ENCODE measurements at places on chromosomes 5 and 9. TPM values are rescaled to one million over a fixed set of nuclear protein-coding genes. Genes with fewer than 3 reads are reported as not detected.
A peak's percentile ranks its signal among the peaks of the same experiment; 100 is the strongest.

- no peak for DNase-seq
Observed at GRCh38 chr5:71629950-71630349, 42.8 kb downstream of the MCCC2 start.

DNA sequence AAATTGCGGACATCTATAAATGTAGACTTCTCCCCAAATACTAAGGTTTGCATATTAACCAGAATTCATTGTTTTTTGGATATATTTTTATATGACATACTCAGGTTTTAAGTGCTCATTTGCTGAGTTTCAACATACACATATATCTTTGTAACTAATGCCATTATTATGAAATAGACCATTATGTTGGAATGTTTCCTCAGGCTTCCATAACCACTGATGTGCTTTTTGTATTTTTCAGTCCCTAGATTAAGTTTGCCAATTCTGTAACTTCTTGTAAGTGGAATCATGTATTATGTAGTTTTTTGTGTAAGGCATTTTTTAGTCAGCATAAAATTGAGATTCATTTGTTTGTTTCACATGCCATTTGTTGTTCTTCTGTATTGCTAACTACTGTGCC is 32.1 kb downstream of the HSPA4 start:
- no peak for DNase-seq

- DNase-seq, result peak; percentile 47
Observed at GRCh38 chr9:133881671-133882381, 110.3 kb downstream of the VAV2 start.

- peak; percentile 93 for DNase-seq
Observed at GRCh38 chr9:87640385-87640795, 85.5 kb upstream of the CTSL start.

GRCh38 chr5:156241266-156241665 is 85.7 kb upstream of the SGCD start:
- DNase-seq, result no peak

- DNase-seq, result peak; percentile 16
Observed at GRCh38 chr5:18152671-18153070, 518.4 kb downstream of the TAF11L14 start.

GRCh38 chr5:140595538-140596300 is 31.1 kb downstream of the SLC35A4 start:
- DNase-seq, result peak; percentile 35

DNA sequence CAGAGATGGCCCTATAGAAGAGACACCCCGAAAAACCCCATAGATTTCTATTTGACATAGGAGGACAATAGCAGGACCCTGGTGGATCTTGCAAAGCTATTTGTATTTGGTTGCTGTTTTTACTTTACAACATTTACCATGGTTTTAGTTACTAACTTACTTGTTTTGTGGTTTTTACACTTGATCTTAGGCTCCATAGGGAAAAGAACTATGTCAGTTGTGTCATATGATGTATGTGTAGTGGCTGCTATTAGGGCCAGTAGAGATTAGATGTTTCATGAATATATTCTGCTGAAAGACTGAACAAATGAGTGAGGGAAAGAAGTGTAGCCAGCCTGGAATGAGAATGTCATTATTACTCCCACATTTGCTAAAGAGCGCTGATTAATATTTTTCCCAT is 388.1 kb downstream of the SEMA5A start:
- no peak for DNase-seq

- no peak for DNase-seq
Observed at GRCh38 chr9:12604164-12604821, 88.9 kb upstream of the TYRP1 start.

DNA sequence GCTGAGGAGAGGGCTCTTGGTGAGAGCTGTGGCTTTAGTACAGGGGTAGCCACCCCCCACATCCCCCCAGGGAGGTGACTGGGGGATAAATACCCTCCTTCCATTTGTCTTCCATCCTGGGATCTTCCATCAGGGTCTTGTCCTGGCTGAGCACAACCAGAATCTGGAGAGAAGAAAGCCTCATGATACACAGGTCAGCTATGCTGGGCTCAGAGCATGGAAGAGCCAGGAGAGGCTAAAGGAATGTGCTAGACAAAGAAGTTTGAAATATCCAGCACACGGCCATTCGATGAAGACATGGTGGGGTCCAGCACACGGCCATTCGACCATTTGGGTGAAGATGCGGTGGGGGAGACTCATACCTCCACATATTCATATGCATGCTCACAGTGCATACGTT is 30.0 kb downstream of the ROPN1L start:
- DNase-seq, result no peak

DNA sequence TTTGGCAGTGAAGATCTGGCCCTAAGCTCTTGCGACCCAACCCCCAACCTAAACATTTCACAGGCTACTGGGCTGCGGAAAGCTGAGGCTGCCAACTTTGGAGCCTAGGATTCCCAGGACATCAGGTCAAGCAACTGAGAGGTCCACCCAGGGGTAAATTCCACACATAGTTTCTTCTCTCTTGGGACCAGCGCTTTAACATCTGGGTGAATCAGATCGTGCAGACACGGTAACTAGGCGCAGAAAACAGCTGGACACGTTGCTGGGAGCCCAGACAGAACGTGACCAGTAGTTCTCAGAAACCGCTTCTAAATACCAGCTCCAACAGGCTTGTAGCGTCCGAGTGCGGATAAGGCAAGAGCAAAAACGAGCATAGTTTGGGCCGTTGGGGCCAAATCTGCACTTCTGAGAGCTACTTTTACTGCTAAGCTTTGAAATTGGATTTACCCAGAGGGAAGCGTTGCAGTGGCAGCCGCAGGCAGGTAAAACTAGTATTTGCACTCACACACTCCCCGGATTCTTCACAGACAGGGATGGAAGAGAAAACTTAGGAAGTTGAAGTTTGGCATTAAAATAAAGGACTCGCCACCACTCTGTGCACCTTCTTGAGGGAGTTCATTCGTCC is 11.8 kb downstream of the ITGA1 start:
- peak; percentile 72 for DNase-seq

- no peak for DNase-seq
Observed at GRCh38 chr9:31188496-31188895, 1195.9 kb upstream of the ACO1 start.

DNA sequence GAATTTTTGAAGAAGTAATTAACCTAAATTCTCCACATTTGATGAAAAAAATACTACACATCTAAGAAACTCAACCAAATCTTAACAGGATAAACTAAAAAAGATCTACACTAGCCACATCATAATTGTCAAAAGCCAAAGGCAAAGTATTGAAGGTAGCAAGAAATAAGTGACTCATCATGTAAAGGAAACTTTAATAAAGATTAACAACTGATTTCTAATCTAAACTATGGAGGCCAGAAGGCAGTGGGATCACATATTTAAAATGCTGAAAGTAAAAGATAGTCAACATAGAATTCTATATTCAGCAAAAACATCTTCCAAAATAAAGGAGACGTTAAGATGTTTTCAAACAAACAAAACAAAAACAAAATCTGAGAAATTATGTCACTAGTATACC is 2002.9 kb downstream of the MAT2B start:
- no peak for DNase-seq

DNA sequence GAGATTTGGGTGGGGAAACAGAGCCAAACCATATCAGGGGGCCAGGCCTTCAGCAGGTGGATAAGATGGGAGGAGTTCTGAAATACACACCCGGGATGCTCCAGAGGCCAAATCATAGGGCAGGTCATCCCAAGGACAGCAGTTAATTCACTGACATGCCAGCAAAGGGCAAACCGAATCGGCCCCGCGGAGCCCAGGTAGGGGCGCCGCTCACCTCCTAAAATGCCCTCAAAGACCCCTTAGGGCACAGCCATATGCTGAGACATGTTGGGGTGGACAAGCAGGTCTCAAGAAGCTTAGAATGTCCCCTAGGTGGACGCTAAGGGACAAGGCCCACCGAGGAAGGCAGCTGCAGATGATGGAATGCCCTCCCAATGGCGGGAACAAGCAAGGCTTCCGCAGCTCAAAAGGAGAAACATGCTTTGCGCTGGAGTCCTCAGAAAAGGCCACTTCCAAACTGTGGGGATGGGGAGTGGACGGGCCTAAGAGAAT is 144.9 kb downstream of the ERCC6L2 start:
- DNase-seq, result no peak

GRCh38 chr9:114682846-114683245 is 854 bp upstream of the TEX48 start:
- no peak for DNase-seq

- no peak for DNase-seq
Observed at GRCh38 chr5:108193021-108193795, 188.7 kb downstream of the FBXL17 start.

OR1L8 gene
- not detected for total RNA-seq

TMEM232 gene
- 3.8 TPM for total RNA-seq

CER1 gene
- not detected for total RNA-seq

TRAF1 gene
- total RNA-seq, result 5.1 TPM

GALT gene
- total RNA-seq, result 27.2 TPM

SLC31A2 gene
- 6.7 TPM for total RNA-seq

CDX1 gene
- total RNA-seq, result 0.31 TPM
